Regular cardiac myocyte (primary cell): ENCODE measurements at places on chromosomes 11 and 22. TPM values are rescaled to one million over a fixed set of nuclear protein-coding genes. Genes with fewer than 3 reads are reported as not detected.

The DRD2 gene
- under 0.01 TPM in 1 of 2 replicates, not detected in the other for total RNA-seq

The PANX3 gene
- not detected in 2 replicates for total RNA-seq

The GDPD4 gene
- not detected in 2 replicates for total RNA-seq

The KLHDC7B gene
- total RNA-seq: under 0.01 TPM in 2 replicates

The SLC22A12 gene
- not detected in 2 replicates for total RNA-seq

The ACTN3 gene
- under 0.01 and 0.28 TPM in 2 replicates for total RNA-seq

The SLC29A2 gene
- total RNA-seq: 0.58 and 0.85 TPM in 2 replicates

The CALCA gene
- total RNA-seq: 0.28 TPM in 1 of 2 replicates, not detected in the other

The ADAMTS15 gene
- 13.5 and 29.1 TPM in 2 replicates for total RNA-seq

The ABCC8 gene
- total RNA-seq: not detected in 2 replicates

The NAALADL1 gene
- 16.9 and 21.4 TPM in 2 replicates for total RNA-seq

The DEFB131B gene
- not detected in 2 replicates for total RNA-seq

The TESMIN gene
- total RNA-seq: under 0.01 and 0.19 TPM in 2 replicates

The SPINDOC gene
- total RNA-seq: 8.2 and 22.4 TPM in 2 replicates

The TYR gene
- not detected in 2 replicates for total RNA-seq

The ARHGAP42 gene
- 13.0 and 16.1 TPM in 2 replicates for total RNA-seq

The FGF4 gene
- total RNA-seq: not detected in 2 replicates

The FGF19 gene
- not detected in 2 replicates for total RNA-seq

The SCGB1A1 gene
- total RNA-seq: not detected in 2 replicates

The NEFH gene
- under 0.01 and 1.7 TPM in 2 replicates for total RNA-seq

The ZNF280B gene
- total RNA-seq: 0.56 and 0.58 TPM in 2 replicates

The IGLL1 gene
- total RNA-seq: not detected in 2 replicates

The MUC6 gene
- total RNA-seq: not detected in 2 replicates
